ENCODE measurements at places on chromosomes 2 and 18.
A peak's percentile ranks its signal among the peaks of the same experiment; 100 is the strongest.

- DNase-seq = no peak
Observed at GRCh38 chr2:12824351-12824777, 107.6 kb downstream of the TRIB2 start.

- DNase-seq = no peak
Observed at GRCh38 chr18:7590826-7591560, 23.9 kb downstream of the PTPRM start.

- peak; percentile 61 for DNase-seq
Observed at GRCh38 chr2:111122631-111123421, 2.1 kb downstream of the BCL2L11 start.

DNA sequence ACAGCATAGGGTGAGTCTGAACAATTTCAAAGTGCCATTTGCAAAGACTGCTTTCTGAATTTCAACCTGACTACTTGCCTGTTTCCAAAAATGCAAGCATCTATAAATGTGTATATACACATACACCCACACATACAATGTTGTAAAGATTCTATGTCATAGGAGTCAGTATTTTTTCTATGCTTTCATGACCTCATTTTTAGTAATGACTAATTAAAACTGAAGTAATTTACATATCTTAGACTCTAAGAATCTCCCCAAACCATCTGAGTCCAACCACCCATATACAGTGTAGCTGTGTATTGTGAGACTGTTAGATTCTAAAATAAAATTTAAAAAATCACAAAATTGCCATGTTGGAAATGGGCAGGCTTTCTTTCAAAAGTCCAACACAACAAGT is 162.0 kb upstream of the STK17B start:
- no peak for DNase-seq

DNA sequence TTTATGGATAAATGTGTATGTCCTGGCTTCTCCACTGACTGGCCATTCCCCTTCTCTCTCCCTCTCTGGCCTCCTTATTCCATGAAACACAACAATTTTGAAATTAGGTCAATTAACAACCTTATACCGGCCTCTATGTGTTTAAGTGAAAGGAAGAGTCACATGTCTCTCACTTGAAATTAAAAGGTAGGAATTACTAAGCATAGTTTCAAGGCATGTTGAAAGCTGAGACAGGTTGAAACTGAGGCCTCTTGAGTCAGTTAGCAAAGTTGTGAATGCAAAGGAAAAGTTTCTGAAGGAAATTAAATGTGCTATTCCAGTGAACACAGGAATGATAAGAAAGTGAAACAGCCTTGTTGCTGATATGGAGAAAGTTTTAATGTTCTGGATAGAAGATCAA is 69.7 kb downstream of the ADAM23 start:
- no peak for DNase-seq

DNA sequence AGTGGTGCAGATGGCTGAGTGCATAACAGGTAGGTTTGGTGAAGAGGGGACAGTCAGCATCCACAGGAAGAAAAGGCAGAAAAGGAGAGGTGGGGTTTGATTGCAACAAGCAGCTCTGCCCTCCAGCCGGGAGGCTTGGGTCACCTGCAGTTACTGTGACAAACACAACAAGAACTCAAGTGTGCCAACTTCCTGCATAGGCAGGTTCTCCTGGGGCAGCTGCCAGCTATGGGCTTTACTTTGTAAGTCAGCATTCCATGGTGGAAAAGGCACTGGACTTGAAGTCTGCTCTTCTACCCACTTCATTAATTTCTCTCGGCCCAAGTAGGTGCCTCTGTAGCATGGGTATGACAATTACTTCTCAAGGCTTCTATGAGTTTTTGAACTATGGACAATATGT is 98.9 kb downstream of the MYT1L start:
- DNase-seq = no peak

GRCh38 chr2:162938387-162938786 is 99.8 kb upstream of the KCNH7 start:
- no peak for DNase-seq

- no peak for DNase-seq
Observed at GRCh38 chr2:199940373-199940772, 14.9 kb downstream of the TYW5 start.

DNA sequence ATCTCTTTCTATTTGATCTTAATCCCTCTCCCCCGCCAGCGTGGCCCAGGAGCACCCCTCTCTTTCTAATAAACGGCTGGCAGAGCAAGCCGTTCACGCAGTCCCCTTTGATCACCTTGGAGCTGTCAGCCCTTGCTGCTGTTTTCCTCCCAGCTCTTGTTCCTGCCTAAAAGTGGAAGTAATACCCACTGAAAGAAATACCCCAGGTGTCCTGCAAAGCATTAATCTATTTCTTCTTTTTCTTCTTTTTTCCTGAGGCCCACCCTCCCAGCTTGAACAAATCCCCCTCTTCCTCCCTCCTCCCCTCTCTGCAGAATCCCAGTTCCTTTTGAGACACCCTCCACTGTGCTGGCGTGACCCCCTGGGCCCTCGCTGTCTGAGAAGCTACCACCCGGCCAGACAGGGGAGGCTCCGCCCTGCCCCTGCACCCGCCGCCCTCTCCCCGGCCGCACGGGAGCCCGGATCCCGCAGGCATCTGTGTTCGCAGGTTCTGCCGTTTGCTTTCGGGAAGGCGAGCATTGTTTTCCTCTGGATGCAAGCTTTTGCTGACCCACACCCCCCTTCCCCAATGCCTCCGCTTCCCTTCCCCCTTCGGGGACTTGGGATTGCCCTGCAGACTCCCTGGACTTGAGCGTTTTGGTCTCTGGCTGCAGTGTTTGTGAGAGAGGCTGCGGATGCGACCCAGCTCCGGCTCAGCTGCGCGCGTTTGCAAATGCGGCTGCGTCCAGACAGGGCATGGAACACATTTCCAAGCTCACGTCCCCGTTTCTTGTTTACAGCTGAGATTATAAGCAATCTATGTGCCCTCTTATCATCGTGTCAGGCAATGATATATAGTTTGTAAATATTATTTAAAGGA is 631.5 kb downstream of the NYAP2 start:
- peak; percentile 65 for DNase-seq

DNA sequence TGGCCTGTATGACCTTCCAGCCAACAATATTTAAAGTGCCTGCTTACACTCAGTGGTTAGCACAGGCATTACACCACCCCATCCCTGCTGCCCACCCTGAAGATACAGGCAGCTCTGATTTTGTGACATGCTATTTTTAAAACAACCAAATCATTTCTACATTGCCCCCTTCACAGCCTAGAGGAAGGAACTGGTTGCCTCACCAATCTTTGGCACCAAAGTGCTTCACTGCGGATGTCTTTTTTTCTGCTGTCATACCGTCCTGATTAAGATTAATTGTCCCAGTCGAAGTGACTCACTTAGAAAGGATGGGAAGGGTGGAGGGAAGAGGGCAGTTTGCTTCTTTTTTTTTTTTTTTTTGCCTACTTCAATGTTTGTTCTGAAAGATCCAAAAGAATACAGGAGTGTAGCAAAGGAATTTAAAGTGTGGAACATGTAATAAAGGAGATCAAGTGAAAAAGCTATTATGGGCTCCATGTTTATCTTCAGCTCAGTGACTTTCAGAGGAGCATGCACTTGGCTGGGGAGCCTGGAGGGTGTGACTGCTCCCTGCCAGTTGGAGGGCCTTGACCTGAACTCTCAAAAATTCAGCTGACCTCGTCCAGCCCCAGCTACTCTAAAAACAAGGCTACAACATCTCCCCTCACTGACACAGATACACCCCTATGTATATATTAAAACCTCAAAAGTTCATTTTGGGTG is 501.1 kb upstream of the TNP1 start:
- DNase-seq = no peak

GRCh38 chr18:56579451-56579850 is 58.9 kb downstream of the TXNL1 start:
- DNase-seq = no peak

DNA sequence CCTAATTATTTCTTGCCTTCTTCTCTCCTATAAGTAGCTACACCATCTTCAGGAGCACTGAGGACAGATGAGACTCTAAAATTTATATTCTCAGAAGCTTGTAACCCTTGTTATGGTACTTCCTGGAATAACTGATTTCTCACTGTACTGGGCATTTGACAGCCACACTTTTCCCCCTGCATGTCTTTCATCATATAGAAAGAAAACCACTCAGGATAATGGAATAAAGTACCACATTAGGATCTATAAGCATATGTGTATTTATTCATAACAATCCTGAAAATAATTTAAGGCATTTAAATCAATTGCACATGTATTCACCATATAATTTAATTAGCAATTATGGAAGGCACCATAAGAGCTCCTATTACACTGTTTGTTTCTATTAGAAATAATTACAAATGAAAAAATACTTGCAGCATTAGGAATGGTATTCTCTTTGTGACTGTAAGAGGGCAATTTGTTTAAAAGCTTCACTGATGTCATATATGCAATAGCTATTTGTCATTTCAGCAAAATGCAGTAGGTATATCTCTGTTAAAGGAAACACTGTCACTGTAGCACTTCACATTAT is 216.9 kb upstream of the FSHR start:
- DNase-seq = no peak

DNA sequence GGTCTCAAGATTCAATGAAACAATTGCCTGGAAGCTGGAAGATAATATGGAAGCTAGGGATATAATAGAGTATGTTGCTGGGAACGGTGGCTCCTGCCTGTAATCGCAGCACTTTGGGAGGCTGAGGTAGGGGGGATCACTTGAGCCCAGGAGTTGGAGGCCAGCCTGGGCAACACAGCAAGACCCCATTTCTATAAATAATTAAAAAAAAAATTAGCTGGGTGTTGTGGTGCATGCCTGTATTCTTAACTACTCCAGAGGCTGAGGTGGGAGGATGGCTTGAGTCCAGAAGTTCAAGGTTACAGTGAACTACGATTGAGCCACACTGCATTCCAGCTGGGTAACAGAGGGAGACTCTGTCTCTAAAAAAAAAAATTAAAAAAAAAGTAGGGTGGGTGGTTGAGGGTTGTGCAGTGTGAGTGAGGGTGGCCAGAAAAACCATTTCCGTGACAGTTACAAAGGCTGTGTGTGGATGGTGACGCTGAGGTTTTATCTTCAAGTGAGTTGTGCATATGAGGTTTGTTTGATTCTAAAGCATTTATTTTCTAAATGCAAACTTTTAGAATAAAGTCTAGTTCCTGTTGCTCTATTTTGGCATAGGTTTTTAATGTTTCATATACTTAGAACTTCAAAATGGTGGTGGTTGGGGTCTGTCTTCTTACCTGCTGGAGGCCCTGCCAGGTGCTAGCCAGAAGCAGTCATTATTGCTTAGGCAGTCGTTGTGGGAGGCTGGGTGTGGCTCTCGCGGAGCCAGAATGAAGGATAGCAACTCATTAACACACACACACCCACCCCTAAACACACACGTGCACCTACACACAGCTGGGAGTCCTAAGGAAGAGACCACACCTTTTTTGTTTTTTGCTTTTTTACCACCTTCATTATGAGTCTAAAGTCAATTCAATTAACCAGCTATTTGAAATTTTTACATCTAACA is 4.7 kb upstream of the IL1R2 start:
- DNase-seq = no peak

DNA sequence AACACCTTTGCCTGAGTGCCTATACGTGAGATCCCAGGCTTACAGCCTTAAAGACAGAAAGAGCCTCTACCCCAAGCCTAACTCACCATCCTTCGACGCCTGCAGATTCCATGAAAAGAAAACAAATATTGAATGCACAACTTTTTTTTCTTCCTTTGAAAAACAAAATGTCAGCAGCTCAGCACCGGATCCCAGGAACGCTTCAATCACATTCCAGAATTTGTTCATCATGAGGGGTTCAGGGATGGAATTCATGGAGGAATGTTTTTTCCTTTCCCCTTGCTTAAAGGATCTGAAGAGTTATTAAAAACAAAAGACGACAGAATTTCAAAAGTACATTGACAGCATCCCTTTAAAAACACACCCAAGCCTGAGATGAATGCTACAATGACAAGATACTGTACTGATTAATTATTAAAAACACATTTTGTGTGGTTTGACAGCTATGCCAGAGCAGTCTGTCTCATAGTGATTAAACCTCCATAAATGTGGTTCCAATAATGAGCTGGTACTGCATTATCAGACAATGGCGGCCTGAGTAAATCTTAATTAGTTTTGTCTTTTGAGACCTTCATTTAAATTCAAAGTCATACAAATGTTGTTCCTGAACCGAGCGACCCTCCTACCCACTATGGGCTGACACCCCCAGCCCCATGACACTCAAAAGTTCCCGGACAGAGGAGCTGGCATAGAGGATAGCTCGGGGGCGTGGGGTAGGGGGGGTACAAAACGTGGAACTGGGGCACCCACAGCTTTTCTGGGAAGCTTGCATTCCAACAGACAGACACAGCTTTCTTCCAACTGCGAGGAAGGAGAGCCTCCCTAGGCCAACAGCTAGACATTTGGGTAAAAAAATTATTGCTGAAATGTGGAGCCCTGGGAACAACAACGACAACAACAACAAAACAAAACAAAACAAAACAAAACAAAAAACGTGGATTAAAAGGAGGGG is 227.5 kb downstream of the TTC32 start:
- DNase-seq = no peak

- DNase-seq = no peak
Observed at GRCh38 chr2:17813010-17813741, 3.1 kb upstream of the MSGN1 start.

DNA sequence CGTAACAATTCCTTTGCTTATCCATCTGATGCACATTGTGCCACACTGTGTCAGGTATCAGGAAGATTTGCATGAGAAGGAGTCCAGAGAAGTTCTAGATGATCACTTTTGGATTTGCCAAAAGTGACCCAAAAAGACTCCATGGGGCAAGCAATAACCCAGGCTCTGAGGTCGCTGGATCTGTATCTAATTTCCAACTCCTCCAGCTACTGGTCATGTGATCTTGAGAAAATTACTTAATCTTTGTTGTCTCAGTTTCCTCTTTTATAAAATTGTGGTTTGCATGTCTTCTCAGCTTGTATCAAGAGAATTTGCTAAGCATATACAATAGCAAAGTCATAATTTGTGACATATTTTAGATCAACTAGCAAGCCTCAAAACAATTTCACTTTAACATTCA is 61.3 kb upstream of the ITGA4 start:
- no peak for DNase-seq

DNA sequence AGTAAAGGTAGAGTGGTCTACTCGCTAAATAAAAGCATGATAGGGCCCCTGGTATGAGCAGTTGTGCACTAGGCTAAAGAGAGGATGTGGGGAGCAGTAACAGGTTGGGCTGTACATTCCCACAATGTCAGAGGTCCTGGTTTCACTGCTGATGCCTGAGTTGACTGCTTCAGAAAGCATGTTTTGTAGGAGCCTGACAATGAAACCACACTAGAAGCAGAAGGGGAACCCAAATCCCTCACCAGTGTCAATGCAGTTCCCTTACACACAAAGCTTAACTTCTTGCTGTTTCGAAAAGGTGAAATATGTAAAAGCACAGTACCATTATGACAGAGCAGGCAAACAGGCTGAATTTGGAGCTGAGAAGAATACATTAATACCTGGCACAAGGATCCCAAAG is 291.7 kb upstream of the KYNU start:
- no peak for DNase-seq
